Right forelimb (tissue), 1 donor: ENCODE measurements at places on chromosomes 11 and 22.

DNA sequence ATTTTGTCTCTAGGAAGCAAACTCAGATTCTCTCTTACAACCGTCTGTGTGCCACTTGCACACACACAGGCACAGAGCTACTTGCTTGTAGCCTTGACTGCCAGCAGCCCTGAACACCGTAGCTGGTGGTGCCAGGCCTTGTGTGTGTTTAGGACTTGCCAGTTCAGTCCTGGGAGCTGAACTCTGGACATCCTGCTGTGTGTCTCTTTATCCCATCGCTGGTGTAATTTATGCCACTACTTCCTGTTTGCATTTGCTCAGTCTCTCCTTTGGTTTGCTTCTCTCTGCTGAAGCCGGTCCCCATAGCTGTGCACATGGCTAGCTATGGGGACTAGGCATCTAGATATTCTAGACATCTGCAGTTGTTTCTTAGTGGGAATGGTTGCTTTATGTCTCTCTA lies 24.0 kb downstream of the MARK2 start:
- DNase-seq = no peak

DNA sequence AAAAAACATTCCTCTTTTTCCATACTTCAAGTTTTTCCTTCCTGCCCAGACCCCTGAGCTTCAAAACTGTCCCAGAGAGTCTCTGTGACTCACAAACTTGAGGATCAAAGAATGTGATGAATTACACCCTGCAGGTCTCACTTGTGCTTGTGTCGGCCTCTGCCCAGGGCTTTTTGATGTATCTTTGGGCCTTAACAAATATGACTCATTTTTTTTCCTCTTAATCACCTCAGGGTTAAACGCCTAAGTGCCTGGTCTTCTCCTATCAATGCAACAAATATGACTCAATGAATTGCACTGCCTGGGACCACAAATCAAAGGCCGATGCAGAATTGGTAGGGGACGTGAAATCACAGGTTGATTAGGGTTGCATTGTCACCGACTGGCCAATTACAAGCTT lies 267.7 kb downstream of the LARGE1 start:
- no peak for DNase-seq

- no peak for DNase-seq
These were observed 597.2 kb upstream of the ANO3 start for GRCh38 chr11:25734591-25735211.

GRCh38 chr22:17366830-17367229 lies 2.4 kb upstream of the CECR2 start:
- DNase-seq = no peak

DNA sequence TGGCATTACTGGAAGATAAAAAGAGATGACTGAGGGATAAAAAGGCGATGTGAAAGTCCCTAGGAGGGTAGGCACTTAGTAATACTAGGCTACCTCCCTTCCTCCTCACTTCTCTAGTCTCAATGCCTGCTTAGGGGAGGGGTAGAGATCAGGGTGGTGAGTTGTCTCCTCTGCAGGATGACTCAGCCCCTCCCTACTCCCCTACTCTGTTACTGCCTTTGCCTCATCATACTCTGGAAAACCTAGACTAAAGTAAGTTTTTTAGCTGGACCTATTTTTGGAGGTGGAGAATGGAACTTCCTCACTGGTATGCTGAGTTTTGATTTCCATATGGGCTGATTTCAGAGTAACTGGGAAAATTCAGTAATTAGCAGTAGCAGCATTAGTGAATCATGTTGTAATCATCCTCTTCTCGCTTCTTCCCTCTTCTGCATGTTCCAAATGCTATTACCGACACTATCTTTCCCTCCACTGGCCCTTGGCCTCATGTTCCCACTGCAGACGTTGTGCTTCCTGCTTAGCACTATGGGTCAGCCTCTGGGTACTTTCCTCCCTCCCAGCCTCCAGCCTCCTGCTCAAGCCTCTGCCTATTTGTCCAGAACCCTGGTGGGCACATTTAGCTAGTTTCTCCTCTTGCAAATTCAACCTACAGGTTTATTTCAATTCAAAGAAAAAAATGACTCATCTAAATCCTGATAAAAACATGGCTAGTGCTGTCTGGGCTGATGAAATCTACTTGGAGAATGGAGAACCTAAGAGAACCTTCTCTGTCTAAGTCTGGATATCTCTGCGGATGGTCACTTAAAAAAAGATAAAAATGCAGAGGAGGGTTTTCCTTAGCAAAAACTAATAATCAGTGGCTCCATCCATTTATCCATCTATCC lies 281.7 kb downstream of the ST3GAL4 start:
- DNase-seq = no peak

DNA sequence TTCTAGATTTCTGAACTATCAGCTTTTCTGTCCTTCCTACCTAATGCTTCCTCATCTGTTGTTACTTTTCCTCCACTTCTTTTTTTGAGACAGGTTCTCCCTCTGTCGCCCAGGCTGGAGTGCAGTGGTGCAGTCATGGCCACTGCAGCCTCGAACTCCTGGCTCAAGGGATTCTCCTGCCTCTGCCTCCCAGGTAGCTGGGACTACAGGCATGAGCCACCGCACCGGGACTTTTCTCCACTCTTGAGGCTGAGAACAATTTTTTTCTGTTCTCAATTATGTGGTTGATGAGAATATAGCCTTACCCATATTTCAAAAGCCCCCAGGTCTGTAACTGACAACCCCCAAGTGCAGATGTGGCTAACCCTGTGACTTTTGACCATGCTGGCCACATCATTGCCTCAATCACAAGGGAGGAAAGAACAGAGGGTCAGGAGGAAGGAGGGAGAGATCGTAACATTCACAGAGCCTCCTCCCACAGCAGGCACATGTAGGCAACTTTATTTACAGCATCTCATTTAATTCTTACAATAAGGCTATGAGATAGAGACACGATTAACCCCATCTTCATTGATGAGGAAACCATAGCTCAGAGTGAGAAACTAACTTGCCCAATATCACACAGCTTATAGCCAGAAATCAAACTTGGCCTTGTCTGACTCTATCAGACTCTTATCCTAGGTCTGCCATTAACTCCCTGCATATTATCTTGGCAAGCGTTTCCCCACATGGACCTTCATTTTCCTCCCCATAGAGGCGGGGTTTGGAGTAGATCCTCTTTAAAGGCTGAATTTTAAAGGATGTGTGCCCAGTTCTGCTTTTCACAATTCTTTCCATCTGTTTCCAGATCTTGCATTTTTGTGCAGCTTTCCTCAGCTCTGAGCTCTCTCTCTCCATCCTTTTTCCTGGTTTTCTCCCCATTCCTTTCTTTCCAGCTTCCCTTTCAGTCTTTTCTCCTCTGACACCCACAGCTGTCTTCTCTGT lies 9.6 kb downstream of the POU2F3 start:
- DNase-seq = no peak

- no peak for DNase-seq
These were observed 123.1 kb downstream of the ARHGAP42 start for GRCh38 chr11:100810146-100810545.

DNA sequence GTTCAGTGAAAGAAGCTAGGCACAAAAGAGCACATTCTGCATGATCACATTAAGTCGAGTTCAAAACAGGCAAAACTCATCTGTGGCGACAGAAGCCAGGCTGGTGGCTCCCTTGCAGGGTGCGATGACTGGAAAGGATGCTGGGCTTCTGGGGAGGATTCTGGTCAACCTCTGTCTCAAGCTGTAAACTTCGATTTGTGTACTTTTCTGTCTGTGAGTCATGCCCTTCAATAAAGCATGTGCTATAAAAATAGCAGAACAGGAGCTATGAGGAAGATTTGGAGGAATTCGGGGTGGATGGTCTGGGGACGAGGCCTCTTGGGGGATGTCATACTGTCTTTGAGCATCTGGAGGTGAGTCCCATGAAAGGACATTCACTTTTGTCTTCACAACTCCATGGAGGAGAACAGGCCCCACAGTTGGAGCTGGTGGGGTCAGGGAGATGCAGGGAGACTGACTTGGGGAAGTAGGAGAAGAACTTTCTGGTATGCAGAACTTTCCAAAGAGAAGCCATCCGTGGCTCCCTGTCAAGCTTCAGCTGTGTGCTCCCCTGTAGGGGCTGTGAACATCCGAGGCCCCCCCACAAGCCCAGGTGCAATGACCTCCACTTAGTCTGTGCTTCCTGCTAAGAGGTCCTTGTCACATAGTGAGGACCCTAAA lies 77.8 kb upstream of the LINC01488 start:
- no peak for DNase-seq

GRCh38 chr11:37704791-37705190 lies 1106.8 kb upstream of the RAG2 start:
- DNase-seq = no peak

DNA sequence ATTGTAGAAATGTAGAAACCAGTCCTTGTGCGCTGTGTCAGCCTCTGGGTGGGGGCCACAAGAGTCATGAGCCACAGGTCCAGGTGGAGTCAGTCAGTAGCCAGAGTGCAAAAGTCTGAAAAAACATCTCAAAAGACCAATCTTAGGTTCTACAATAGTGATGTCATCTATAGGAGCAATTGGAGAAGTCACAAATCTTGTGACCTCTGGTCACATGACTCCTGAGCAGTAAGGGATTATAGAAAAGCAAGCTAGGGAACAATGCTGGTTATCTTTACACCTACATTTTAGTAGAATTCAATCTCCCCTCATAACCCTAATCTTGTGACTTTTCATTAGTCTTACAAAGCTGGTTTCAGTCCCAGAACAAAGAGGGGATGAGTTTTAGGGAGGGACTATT lies 82.7 kb downstream of the CCDC83 start:
- DNase-seq = no peak

GRCh38 chr22:49550766-49551362 lies 276.8 kb downstream of the BRD1 start:
- no peak for DNase-seq

- DNase-seq = no peak
These were observed 127.7 kb upstream of the PDGFD start for GRCh38 chr11:104291646-104292045.

DNA sequence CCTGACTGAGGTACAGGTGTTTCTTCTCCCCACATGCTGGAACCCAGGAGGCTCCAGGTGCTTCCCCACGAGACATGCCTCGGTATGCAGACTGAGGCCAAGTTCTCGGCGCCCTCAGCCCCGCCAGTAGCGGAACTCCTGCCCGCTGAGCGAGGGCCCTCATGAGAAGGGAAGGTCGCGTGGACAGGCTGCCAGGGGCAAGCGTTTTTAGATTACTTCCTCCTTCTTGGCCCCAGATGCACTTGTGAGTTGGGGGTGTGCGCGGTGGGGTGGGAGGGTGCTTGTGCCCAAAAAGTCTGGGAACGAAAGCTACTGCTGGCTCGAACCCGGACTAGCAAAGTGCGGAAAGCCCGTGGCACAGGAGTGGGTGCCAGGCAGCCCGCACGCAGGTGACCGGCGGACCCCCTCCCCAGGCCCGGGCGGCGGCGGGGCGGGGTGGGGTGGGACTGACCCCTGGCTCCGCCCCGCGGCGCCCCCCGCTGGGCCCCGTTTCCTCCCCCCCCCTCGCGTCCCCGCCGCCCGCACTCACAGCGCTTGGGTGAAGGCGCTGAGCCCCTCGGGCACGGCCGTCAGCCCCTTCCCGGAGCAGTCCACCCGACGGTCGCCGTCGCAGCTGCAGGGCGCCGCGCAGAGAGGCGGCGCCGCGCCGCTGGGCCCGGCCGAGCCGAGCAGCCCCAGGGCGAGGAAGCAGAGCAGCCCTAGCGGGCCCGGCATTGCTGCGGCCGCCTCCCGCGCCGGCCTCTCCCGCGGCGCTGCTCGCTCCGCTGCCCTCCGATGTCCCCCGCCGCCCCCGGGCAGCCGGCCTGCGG lies 797 bp downstream of the LGR4 start:
- DNase-seq = peak; percentile 69

GRCh38 chr11:61880454-61880853 lies 10.9 kb downstream of the FADS3 start:
- DNase-seq = no peak

DNA sequence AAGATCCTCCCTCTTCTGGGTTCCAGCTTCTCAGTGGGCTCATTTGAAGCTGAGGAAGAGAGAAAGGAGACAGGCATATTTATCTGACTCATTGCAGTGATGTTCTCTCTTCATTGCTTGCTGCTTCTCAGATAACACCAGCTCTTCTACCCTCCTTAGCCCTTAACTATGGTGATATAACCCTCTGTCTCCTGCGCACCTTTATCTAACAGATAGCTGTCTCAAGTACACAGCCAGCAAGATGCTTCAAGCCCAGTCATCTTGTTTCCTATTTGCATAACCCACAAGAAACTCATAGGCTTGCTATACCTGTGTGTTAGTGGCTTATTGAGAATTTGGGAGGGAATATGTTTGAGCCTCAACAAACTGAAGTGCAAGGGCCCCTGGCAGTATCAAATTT lies 12.6 kb downstream of the PRSS23 start:
- no peak for DNase-seq

GRCh38 chr22:24068377-24068680 lies 57.2 kb downstream of the CABIN1 start:
- DNase-seq = no peak

- DNase-seq = no peak
These were observed 315.1 kb upstream of the API5 start for GRCh38 chr11:42996421-42997307.

- DNase-seq = no peak
These were observed 381.6 kb downstream of the ETS1 start for GRCh38 chr11:128205796-128206195.

DNA sequence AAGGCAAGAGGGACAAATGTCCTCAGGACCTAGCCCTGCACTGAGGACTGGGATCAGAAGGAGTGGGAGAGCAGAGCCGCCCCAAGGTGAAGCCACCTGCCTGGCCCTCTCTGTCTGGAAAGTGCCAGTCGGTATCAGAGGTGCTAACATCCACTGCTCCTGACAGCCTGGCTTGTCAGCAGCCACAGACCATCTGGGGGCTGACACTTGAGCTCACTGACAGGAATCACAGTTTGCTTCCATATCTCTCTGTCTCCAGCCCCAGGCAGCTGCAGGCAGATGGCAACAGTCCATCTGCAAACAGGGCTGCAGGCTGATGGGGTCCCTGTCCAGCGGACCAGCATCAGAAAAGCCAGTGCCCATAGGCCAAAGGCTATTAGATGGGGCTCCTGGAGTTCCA lies 5.5 kb downstream of the OPCML start:
- no peak for DNase-seq

GRCh38 chr11:133999355-133999754 lies 42.6 kb upstream of the IGSF9B start:
- no peak for DNase-seq

- DNase-seq = no peak
These were observed 98.6 kb upstream of the SYT13 start for GRCh38 chr11:45384711-45385241.

GRCh38 chr11:66741153-66741552 lies 12.1 kb upstream of the SPTBN2 start:
- no peak for DNase-seq

- DNase-seq = no peak
These were observed 56.4 kb downstream of the CEP164 start for GRCh38 chr11:117384045-117384444.

GRCh38 chr11:134226806-134227325 lies 2.4 kb downstream of the VPS26B start:
- no peak for DNase-seq
